ENCODE measurements at places on chromosomes 1 and 21. TPM values are rescaled to one million over a fixed set of nuclear protein-coding genes. Genes with fewer than 3 reads are reported as not detected.

MAP3K7CL gene
- 2.6 TPM for total RNA-seq

GPR37L1 gene
- 0.14 TPM for total RNA-seq

CLK2 gene
- total RNA-seq, result 29.7 TPM

MAGI3 gene
- total RNA-seq, result 3.6 TPM
